Fibroblast of lung (primary cell): ENCODE measurements at places on chromosomes 6 and 20. TPM values are rescaled to one million over a fixed set of nuclear protein-coding genes. Genes with fewer than 3 reads are reported as not detected.

DNA sequence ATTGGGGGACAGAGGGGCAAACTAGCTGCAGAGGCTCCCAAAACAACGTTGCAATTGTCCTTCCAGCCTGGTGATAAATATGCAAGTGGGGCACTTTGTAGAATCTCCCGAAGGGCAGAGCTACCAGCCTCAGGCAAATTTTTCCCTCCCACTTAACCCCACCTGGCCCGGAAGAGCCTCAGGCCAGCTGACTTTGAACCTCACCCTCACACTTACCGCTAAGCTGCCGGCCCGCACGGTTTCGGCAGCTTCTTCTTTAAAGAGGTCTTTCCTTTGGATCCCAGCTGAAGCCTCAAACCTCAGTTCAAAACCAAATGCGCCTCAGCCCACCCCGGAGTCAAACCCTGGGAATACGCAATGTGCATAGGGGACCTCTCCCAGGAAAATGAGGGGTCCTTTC, 2.5 kb downstream of the OVOL2 start:
- no peak for DNase-seq

HFE gene
- 6.4 and 18.3 TPM in 2 replicates for total RNA-seq

ARFGEF3 gene
- under 0.01 TPM in 2 replicates for total RNA-seq

- no peak for DNase-seq
These were observed 86.6 kb upstream of the BMP2 start for GRCh38 chr20:6680854-6681253.

DNA sequence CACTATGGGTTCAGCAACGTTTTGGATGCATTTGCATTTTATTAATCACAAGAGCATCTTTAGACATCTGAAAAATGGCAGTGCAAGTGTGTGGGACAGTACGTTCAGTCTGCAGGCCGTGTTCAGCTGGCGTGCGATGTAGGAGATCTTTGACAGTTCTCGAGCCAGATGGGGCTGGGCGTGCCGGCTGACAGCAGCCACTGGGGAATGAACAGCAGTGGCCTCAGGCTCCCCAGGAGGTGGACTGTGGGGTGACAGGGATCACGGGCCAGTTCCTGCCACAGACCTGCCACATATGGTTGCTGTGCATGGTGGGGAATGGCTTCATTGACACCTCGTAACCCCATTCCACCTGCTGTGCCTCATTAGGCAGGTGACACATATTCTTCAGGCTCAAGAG, 16.4 kb upstream of the MLN start:
- DNase-seq = no peak
